NCI-H1930 (cell line): ENCODE measurements at places on chromosomes 4 and X.

DNA sequence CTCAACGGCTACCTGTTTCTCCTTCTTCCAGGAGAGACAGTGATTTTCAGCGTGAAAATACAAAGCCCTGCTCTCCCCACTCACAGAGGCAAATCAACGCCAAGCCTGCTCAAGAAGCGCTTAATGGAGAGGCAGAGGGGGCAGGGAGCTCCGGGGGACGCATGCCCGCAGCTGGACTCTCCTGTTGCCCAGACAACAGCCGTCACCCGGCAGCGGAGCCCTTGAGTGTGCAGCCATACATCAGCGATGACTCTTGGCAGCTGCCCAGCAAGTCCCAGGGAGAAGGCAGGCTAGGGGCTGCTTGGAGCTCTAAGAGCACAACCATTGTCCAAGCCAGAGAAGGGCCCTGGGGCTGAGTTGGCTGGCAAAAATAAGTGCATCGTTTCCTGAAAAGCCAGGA lies 71.0 kb upstream of the AFAP1 start:
- peak; percentile 85 for DNase-seq

- no peak for DNase-seq
Measured at GRCh38 chrX:114959729-114960128, 57.7 kb downstream of the IL13RA2 start.

GRCh38 chr4:105936901-105937300 lies 41.6 kb downstream of the NPNT start:
- DNase-seq, result no peak

DNA sequence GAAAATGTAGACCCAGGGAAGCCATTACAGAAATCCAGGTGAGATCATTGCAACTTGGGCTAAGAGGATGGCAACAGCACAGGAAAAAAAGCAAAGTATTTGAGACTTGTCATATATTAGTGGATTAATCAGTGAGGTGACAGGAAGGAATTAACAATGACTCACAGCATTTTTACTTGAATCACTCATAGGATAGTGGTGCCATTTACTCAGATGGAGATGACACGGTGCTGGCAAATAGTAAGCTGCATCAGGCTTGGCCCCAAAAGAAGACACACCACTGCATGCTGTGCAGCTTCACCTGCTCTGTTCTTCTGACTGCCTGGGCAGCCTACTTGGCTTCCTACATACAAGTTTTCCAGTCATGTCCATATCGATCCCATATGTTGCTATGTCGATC lies 144.8 kb downstream of the FRYL start:
- no peak for DNase-seq

- DNase-seq, result no peak
Measured at GRCh38 chr4:55356991-55357461, 11.0 kb downstream of the SRD5A3 start.

DNA sequence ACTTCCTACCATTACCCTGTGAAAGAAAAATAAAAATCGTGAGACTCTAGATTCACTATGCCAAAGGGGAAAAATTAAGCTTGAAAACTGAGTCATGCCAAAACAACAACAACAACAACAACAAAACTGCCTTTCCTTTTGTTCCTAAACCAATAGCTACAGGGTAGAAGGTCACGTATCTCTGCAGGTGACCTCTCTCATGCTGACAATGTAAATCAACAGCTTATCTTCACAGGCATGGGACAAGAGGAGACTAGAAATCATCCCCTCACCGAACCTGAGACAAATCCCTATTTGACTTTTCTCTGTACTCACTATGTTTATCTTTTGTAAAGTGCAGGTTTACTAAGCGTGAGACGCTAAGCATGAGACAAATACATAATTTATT lies 20.5 kb upstream of the AADAT start:
- DNase-seq, result no peak

DNA sequence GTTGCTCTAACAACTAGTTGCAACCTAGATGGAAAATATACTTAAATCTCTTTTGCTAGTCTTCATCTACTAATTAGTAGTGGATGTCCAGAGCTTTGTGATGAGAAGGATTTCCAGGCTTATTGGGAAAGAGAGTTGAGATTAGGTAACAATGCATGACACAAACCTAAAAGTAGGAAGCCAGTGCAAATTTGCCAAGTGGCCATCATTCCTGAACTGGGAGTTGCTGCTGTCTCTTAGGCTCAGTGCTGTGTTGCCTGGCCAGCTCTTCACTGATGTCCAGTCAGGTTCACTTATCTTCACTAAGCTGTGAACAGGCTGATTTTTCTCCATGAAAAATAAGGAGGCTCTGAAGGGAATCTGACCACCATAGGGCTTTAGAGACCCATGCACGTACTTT lies 105.6 kb upstream of the AMOT start:
- DNase-seq, result no peak

DNA sequence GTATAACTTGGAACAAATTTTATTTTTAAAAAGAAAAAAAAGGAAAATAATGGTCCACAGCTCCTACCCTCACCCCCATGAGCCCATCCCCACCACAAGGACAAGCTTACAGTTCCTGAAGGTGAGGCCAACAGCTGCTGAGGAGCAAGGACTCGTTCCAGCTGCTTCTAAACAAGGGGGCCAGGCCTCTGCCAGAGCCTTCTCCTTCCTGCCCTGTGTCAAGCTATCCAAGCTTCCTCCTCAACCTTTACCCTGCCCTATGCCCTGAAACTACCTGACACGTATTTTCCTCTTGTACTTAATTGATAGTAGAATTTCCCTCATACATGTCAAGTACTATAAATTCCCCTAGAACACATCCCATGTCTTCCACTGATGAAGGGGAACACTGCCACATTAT lies 8.8 kb downstream of the SH3D19 start:
- no peak for DNase-seq

DNA sequence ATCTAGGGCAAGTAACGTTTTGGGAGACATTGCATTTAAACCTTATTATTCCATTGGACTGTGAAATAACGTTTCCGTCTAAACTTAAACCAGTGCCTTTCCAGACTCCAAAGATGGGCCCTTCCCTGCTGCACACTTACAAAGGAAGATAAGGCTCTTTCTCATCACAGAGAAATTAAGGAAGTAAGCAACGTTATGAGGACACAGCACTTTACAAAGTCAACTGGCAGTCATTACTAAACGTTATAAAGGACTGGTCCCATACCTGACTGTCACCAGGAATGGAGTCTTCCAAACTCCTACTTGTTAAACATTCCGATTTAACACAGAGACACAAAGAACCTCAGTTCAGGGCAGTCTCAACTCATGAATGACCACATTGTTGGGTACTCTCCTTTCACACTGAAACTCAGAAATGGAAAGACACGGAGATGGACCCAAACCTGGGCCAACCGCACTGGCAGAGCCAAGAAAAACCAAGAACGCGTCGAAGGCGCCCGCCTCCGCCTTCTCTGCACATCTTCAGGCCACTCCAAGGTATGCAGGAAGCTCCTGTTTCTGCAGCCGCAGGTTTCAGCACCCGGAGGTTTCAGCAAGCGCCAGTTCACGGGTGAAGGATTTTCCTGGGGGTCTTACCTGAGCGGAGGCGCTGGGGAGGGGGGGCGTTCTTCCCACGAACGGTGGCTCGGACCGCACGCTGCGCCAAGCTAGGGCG lies 670 bp downstream of the PAPSS1 start:
- DNase-seq, result no peak

- no peak for DNase-seq
Measured at GRCh38 chr4:186827534-186827897, 103.9 kb upstream of the FAT1 start.

DNA sequence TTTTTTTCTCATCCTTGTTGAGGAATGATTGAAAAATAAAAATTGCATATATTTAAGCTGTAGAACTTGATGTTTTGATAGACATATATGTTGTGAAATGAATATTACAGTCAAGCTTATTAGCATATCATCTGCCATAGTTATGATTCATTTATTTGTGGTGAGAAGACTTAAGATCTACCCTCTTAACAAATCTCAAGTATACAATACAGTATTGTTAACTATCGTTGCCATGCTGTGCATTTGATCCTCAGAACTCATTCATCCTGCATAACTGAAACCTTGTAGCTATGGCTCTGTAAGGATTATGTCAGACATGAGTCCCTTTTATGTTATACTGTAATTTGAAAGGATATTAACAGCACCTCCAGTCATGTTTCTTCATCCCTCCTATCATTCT lies 2045.3 kb downstream of the ARAP2 start:
- no peak for DNase-seq

DNA sequence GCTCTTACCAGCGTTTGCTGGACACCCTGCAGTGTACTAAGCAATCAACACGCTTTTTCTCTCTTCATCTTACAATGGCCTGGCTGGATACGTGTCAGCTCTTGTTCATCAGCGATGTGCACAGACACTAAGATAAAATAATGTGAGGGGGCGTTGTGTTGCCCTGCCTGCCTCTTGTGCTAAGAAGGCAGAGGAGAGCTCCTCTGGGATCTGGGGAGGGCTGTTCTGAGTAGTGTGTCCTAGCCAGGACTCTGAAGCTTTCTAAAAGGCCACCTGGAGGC lies 49.7 kb downstream of the NELFA start:
- DNase-seq, result no peak

GRCh38 chrX:113770071-113770470 lies 813.8 kb upstream of the HTR2C start:
- DNase-seq, result no peak

GRCh38 chr4:56733352-56733751 lies 52.3 kb upstream of the HOPX start:
- no peak for DNase-seq

- peak; percentile 68 for DNase-seq
Measured at GRCh38 chrX:154443992-154444754, at the start of gene FAM50A. TSS of gene FAM50A (plus strand) at chrX:154444141. CDS start at chrX:154444236, 95 bp downstream.

DNA sequence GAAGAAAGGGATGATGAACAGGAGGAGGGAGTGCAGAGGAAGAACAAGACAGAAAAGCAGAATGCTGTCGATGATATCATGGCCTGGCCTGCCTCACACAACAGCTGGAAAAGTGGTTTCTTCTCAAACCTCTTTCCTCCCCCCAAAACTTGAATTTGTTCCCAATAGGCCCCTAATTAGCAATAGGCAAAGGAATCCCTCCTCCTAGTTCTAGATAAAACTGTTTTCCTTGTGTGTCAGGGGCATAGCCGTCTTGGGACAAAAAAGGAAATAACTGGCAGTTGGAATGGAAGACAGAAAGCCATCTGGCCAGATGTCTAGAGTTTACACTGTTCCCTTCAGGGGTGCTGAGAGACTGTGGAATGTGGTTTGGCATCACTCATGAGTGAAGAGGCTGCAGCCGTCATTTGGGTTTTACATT lies 177.8 kb upstream of the C1QTNF7 start:
- DNase-seq, result no peak

GRCh38 chrX:13254076-13254785 lies 65.6 kb downstream of the ATXN3L start:
- DNase-seq, result no peak

- no peak for DNase-seq
Measured at GRCh38 chr4:167052631-167053091, 181.6 kb downstream of the SPOCK3 start.

- no peak for DNase-seq
Measured at GRCh38 chr4:23373261-23373660, 516.6 kb downstream of the PPARGC1A start.

GRCh38 chr4:184064877-184065276 lies 152.8 kb downstream of the ENPP6 start:
- no peak for DNase-seq

DNA sequence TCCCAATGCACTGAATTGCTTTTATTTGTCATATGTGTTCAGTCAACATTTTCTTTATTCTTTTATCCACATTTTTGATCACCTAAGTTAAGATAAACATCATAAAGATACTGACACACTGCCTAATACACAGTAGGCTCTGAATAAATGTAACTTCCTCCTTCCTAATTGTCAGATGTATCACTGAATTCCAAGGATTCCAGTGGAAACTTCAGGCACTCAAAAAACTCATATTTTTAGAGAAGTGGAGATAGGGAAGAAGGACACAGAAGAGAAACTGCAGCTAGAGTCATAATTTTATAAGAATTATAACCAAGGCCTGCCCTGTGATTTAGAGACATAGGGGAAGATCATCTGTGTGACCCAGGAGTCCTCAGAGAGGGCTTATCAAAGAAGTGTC lies 753.3 kb downstream of the ADGRL3 start:
- no peak for DNase-seq

DNA sequence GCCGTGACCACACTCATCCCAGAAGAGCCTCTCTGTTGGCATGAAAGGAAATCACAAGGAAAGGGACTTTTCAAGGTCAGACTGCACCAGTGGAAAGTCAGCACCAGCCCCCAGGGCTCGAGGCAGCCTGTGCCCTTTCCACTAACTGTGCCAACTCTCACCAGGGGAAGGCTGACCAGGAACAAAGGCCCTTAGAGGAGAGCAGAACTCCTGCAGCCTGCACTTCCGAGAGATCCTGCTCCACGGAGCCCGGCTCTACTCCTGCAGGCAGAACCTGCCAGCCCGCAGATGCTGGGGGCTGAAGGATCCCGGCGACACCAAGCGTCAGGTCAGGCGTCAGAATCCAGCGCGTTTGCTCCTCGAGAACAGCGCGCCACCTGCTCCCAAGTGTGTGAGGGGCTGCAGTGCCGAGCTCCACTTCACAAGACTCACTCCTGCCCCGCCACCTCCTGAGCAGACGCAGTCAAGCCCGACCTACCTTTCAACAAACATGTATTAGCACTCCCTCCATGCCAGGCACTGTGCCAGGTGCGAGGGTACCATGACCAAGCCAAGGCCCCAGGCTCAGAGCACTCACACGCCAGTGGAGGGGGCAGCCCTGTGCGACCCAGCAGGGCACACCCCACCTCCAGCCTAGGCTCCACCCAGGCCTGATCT lies 13.6 kb upstream of the HELT start:
- no peak for DNase-seq

DNA sequence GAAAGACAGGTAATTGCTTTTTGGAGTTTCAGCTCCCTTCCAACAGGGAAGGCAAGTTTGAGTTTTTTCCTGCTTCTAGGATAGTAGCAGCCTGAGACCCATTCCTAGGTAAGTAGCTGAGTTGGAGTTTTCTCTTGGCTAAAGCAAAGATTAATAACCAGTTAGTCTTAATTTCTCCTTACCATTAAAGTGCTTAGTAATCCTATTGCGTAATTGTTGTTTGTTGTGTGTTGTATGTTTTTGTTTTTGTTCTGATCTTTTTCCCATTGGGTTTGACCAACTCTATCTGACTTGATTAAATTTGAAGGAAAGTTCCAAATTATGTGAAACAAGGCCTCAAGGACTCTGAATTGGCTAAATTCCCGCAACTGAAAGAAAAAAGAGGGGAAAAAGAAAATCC lies 83.5 kb downstream of the TBX22 start:
- no peak for DNase-seq

DNA sequence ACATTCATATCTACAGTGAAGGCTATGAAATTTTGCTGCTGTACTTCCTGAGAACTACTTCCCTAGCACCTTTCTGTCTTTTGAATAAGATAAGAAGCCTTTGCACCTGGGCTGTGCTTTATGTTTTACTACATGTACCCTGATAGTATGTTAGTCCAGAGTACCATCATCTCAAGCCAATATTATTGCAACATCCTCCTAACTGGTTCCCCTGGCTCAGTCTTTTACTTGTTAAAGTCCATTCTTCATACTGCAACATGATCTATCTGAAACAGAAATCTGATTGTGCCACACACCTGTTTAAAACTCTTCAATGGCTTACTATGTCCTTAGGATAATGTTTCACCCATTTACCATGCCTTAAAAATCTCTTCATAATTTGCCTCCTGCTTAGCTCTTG lies 102.3 kb downstream of the AGTR2 start:
- DNase-seq, result no peak
